Mammary epithelial cell (primary cell): ENCODE measurements at places on chromosomes 1 and 21. TPM values are rescaled to one million over a fixed set of nuclear protein-coding genes. Genes with fewer than 3 reads are reported as not detected.

DNA sequence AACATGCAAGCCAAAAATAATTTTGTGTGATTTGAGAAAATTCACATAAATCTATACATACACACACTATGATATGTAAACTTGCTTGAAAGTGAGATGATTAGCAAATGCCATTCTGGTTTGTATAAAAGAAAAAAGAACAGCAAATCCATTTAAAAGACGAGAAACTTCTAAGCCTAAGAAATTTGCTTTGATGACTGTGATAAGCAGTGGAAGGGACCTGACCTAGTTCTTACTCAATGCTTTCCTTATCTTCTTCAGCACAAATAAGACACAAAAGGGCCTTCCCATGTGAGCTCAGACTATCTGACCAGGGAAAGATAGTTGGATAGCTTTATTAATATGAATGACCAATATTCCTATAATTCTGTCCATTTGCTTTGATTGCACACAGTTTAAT lies 25.3 kb upstream of the NMNAT2 start:
- DNase-seq: no peak

DNA sequence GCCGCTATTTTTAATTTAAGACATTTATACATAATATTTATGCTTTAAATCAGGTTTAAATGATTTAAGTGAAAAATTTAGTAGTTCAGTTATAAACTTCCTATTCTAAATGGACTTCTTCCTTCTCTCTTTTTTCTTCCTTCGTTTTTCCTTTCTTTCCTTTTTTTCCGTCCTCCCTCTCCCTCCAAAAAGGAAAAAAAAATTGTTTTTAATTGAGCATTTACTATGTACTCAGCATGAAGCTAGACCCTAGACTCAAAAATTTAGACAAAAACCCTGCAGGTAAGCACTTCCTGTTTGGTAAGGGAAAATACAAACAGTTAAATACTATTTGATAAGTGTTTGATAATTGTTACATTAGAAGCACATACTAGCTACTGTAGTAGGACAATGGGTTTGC lies 2.6 kb upstream of the TM2D1 start:
- DNase-seq: no peak

GRCh38 chr1:65330021-65330420 lies 20.7 kb downstream of the DNAJC6 start:
- DNase-seq: no peak

- no peak for DNase-seq
Measured at GRCh38 chr1:2194319-2194897, at the start of gene FAAP20. FAAP20 (minus strand) TSS chr1:2194772; CDS start chr1:2194749, 23 bp downstream.

Gene LCE3D
- 1.2 TPM in 1 of 2 replicates, not detected in the other for total RNA-seq

DNA sequence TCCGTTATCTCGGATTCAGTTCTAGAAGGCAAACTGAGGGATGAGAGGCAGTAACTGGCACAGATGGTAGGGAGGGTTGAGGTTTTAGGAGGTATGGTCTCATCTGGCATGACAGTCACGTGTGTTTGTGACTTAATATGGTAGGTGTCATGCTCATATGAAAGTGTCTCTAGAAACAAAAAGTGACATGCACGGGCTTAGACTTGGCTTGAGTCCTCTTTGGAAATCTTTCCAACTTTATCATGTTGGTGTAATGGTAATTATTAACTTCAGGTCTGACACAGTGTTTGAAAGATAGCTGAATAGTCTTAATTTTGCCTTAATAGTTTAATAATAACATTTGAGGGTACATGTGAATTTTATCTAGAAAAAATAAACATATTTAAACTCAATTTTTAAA lies 218.1 kb downstream of the FMN2 start:
- no peak for DNase-seq

DNA sequence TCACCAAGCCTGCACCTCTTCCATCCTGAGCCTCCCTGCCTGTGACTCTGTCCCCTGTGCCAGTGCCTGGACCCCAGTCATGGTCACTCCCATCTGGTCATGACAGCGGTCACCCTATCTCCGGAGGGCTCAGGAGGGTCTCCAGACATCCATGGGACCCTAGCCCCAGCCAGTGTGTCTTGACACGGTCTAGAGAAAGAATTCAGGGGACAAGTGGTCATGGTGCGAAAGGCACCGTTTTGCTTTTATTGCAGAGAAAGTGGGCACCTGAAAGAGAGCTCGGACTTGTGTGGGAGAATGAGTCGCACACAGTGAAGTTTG lies 4.7 kb upstream of the RIPK4 start:
- no peak for DNase-seq

DNA sequence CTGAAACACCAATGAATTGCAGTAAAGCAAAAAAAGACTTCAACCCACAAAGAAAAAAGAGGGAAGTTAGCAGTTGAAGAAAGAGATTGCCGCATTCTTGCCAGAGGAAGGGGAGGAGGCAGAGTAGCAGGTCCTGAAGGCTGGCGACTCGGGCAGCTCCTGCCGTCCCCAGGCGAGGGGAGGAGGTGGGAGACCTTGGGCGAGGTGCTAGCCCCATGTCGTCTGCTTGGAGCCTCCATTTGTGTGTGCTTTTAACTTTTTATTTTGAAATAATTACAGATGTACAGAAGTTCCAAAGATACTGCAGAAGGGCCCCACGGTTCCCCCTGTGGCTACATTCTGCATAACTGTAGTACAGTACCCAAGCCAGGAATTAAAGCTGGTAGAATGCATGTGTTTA lies 6.7 kb downstream of the TRPM2 start:
- no peak for DNase-seq

Gene UBE2U
- not detected in 2 replicates for total RNA-seq

GRCh38 chr1:43454270-43455011 lies 710 bp upstream of the HYI start:
- DNase-seq: peak; percentile 26

Gene LCE6A
- not detected in 2 replicates for total RNA-seq

DNA sequence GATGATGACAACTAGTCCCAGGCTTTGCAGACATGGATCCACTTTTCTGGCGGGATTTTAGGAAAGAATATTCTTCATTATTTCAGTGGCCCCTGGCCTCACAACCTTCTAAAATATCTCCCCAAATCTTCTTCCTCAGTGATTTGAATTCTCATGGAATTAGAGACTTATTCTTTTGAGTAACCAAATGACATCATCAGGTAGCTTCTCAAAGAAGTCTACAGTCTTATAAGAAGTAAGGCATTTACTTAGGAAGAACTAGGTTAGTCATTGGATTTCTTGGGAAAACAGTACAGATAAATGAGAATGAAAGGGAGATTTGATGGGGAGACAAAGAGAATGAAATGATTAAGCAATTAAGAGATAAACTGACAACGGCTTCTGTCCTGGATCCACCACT lies 201.1 kb upstream of the PROX1 start:
- no peak for DNase-seq

GRCh38 chr1:50328552-50328951 lies 94.7 kb downstream of the DMRTA2 start:
- DNase-seq: no peak

GRCh38 chr1:229696385-229696784 lies 70.3 kb downstream of the URB2 start:
- DNase-seq: no peak

DNA sequence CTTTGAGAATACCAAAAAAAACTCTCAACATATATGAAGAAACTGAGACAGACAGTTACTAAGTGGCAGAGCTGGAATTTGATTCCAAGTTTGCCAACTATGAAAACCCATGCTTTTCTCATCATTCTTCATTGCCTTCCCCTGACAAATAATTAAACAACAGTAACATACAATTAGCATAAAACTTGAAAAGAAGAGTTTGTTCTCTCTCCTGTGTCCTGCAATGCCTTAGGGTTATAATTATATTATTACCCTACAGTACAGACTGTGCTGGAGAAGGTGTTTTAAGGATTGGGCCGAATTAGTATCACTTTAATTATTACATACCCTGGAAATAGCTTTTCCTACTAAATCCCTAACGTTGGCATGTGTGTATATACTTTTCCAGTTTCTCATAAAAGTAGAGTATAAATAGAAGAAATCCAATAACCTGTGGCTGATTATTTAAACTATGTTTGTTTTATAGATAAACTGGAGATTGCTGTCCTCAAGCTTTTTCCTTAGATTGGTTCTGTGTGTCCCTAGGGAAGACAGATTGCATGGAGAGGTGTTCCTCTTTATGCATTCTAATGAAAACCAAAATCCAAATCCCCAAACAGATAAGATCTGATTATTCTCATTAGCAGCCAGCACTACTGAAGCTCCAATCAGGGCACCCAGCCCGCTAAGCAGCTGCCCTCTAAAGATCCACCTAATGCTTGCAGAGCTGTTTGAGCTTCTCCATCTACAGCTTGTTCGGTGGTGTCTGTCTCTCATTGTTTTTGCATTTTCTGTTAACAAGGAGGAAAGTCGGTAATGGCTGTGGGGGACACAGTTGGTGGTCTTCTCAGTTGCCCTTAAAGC lies 156.3 kb downstream of the TM2D1 start:
- DNase-seq: no peak
